Naive thymus-derived CD4-positive, alpha-beta T cell (primary cell): ENCODE measurements at places on chromosomes 11 and 22.

DNA sequence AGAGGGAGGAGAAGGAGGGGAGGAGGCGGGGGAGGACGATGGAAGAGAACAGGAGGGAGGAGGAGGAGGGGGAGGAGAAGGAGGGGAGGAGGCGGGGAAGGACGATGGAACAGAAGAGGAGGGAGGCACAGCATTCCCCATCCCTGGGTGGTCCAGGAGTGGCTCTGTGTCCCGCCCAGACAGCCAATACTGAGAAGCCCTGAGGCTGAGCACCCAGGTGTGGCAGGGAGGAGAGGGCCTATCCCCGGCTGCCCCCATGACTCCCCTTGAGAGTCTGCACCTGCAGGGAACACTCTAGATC lies 717 bp downstream of the MRGPRE start:
- DNase-seq, result no peak

GRCh38 chr11:47550288-47551047 lies 2.5 kb downstream of the CELF1 start:
- no peak for DNase-seq

DNA sequence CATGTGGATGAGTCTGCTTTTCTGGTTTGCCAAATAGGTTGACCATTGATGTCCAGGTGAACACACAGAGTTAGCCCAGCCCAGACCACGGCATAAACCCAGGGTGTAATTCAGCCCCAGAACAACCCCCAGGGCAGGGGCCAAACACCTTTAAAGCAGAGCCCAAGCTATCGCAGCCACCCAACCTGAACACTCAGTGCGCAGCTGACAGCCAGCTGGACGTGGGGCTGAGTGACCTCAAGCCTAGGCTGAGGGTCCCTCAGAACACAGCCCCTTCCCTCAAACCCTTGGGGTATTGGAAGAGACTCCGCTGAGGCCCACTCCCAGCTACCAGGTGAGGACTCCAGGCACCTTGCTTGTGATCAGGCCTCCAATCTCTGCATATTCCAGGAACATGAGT lies 161.5 kb upstream of the NECTIN1 start:
- DNase-seq, result no peak

GRCh38 chr11:111731821-111732220 lies 34.4 kb downstream of the PPP2R1B start:
- DNase-seq, result no peak

- DNase-seq, result no peak
Measured at GRCh38 chr11:2826679-2827056, 58.9 kb downstream of the CDKN1C start.

DNA sequence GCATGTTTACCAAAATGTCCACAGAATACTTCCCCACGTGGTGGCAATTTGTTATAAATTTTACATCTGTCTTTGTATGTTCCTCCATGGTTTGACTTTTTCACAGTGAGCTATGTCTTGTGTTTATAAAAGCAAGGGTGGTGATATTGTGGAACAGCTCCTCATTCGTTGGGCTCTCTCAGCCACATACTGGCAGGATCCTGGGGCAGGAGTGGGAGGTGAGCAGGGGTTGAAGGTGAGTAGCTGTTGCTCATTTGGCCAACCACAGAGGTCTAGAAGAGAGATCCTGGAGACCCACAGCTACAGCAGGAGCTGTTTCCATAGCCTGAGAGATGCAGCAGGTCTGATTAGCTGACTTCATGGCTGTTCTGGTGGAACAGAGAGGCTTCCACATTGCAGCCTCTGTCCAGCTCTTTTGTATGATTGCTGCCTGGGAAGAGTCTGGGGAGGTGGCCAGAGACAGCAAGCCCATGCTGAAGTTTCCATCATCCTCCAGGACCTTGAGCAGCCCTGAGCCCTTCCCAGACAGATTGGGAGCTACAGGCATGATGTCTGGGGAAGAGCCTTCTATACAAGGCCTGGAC lies 128.1 kb downstream of the LDLRAD3 start:
- no peak for DNase-seq

DNA sequence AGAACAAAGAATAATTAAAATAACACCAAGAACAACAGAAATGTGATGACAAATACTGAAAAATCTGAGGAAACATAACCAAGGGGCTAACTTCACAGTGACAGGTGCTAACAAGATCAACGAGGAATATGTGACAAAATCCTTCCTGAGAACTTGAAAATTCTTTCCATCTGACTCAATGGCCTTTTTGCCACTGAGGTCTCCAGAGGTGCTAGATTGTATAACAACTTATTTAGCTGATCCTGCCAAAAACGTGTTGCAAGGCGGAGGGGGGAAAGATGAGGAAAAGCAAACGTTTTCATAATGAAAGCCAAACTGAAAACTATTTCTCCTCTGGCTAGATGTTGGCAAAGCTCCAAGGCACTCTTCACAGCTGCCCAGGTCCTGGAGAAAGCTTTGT lies 364.5 kb downstream of the NTM start:
- no peak for DNase-seq

DNA sequence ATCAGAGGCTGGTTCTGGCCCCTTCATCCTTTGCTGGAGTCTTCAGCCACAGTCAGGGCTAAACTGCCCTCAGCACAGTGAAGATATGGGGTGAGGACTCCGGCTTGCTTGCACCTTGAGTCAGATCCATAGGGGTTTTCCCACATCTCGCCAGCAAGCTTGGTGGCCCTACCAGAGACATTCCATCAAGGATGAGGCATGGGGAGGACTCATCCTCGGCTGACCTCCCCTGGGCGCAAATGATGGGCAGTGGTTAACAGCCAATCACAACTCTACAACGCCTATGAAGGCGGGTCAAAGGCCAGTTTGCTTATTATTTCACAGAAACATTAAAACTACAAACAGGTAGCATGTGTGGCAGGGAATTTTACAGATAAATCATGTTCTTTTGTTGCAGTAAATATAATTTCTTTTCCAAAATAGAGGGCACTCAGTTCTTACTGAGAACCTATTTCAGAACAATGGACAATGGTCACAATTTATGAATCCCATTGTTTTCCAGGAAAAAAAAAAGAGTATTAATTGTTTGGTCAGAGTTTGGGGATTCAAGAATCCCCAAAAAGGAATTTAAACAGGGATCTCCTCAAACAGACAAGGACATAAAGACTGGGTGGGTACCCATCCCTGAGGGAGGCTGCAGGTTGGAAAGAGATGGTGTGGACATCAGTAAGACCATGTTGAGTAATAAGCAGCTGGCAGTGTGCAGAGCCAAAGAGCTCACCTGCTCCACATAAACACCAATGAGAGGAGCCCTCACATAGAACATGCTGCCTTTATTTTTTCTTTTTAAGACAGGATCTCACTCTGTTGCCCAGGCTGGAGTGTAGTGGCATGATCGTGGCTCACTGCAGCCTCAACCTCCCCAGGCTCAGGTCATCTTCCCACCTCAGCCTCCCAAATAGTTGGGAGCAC lies 14.8 kb downstream of the PLAAT3 start:
- DNase-seq, result no peak

DNA sequence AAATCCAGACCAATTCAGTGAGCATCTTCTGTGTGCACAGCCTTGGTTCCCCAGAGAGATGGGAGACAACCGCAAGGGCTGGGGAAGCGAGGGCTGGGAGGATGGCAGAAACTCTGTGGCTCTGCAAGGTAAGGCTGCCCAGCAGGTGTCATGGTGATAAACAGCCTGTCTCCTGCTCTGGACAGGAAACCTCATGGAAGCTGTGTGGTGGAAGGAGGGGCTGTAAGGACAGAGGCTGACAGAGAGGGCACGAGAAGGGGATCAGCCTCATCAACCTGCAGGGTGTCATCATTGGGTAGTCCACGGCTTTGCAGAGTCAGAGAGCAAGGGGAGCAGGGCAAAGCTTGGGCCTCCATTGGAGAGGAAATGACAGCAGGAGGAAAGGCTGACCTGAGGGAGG lies 138.4 kb upstream of the CADM1 start:
- DNase-seq, result no peak

GRCh38 chr11:44316659-44317240 lies 6.8 kb upstream of the ALX4 start:
- no peak for DNase-seq

GRCh38 chr22:46535876-46536536 lies 1.4 kb downstream of the CELSR1 start:
- DNase-seq, result no peak

DNA sequence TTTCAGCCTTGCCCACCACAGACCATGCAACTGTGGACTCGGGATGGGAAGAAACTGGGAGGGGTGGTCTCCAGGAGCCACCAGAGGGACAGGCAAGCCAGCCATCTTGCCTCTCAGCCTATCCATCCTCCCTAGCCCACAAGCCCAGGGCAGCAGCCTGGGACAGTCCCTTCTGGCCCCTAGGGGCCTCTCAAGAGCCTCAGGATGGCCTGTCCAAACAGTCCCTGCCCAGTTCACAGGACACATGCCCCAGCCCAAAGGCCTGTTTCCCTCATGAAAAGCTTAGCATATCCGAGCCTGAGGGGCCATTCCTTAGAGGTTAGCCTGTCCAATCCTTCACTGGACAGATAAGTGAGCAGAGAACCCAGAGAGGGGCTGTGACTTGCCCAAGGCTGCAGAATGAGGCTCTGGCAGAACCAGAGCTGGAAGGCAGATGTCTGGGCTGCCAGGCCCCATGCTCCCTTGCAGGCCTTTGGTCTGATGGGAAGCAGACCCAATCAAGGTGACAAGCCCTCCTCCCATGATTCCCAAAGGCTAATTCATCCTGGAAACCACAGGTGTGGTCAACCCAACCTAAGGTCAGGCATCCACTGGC lies 28.2 kb downstream of the LRRC10B start:
- no peak for DNase-seq

- DNase-seq, result no peak
Measured at GRCh38 chr11:64180891-64181290, 5.1 kb upstream of the STIP1 start.

GRCh38 chr22:23044570-23044969 lies 25.7 kb upstream of the GNAZ start:
- DNase-seq, result no peak

DNA sequence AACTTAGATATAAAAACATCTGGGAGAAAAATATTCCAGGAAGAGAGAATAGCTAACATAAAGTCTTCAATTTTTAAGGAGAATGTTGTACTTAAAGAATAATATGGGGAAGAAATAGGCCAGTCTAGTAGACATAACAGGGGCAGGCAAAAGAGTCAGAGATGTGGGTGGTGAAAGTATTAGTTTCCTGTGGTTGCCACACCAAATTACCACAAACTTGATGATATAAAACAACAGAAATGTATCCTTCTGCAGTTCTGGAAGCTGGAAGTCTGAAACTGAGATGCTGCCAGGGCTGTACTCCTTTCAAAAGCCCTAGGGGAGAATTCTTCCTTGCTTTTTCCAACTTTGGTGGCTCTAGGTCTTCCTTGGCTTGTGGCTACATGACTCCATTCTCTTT lies 1309.7 kb downstream of the LRRC4C start:
- no peak for DNase-seq

- no peak for DNase-seq
Measured at GRCh38 chr22:39656495-39657490, 86.2 kb downstream of the CACNA1I start.

- DNase-seq, result no peak
Measured at GRCh38 chr11:85855341-85855656, at the start of gene CCDC83. Gene CCDC83 (plus strand): TSS chr11:85855383. CDS start chr11:85865124, 9,741 bp downstream.

- DNase-seq, result no peak
Measured at GRCh38 chr11:23856654-23857053, 640.2 kb upstream of the LUZP2 start.

DNA sequence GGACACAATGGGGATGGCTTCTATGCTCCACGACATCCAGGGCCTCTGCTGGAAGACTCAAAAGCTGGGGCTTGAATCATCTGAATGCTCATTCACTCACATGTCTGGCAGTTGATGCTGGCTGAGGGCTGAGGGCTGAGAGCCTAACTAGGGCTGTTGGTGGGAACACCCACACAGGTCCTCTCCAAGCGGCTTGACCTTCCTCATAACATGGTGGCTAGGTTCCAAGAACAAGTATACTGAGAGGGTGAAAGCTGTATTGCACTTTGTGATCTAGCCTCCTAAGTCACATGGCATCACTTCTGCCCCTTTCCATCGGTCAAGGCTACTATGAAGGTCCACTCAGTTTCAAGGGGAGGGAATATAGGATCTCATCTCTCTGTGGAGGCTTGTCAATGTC lies 7.5 kb downstream of the TMEM151A start:
- DNase-seq, result no peak

- DNase-seq, result no peak
Measured at GRCh38 chr11:2663506-2663905, 36.3 kb downstream of the KCNQ1OT1 start.

DNA sequence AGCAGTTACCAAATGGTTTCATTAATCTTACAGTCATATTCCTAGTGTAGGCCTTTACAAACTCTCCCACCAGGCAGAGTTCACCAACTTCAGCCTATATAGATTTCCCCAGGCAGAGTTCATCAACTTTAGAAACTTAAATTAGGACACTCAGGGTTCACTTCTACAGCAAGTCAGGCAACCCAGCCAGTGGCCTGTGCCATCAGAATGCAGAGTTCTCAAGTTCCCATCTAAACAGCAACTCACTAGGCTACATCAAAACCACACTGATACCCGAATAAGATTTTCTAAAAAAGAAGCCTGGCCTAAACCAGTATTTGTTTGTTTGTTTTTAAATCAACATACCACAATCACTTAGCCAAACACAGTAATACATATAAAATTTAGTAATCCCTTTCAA lies 33.7 kb downstream of the PICALM start:
- no peak for DNase-seq

DNA sequence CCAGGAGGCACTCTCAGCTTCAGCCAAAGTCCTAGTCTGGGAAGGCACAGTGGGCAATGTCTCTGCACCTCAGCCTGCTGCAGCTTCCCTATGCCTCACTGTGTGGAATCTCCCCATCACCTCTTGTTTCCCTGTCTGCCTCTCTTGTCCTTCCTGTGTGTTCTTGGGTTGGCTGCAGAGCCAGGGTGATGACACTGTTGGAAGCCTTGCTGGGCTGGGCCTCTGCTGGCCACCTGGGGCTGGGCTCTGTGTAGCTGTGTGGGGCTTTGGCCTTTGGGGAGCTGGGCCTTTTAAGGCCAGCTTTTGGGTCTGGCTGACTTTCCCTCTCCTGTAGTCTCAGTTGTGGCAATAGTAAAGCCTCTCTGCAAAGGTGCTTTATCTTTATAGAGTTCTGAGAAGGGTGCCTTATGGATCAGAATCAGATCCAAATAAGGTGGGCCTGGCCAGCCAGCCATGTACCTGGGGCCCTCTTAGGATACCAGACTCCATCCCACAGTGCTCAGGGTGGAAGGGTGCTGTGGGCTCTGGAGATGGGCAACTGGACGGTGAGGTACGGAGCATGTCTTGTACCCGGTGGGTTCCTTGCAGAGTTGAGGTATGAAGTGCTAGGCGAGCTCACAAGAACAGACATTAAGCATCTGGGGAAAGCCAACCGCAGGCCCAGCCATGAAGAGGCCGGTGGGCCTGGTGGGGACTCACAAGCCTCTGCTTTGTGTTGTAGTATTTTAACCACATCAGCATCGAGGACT lies 10.3 kb upstream of the RANBP1 start:
- no peak for DNase-seq
